SK-MEL-5 (cell line): ENCODE measurements at places on chromosomes 4 and X.

GRCh38 chr4:1359144-1359501 lies 12.1 kb downstream of the UVSSA start:
- no peak for DNase-seq

- no peak for DNase-seq
These were observed 86.6 kb downstream of the STK32B start for GRCh38 chr4:5137927-5138326.

DNA sequence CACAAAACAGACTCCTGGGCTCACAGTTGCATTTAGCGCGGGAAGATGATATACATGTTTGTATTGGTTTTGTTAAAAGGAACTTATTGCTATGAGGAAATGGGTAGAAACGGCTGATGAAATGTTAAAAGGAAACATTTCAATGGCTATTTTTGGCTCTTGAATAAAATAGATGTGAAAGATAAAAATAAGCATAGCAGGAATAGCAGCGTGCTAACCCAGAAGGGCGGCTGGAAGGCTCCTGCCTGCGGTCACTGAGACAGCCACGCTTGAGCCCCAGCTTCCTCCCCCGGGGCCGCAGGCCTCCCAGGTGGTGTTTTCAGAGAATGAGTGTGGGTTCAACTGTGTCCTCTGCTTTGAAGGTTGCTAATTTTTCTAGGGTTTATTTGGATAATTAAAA lies 35.0 kb upstream of the CLCN4 start:
- no peak for DNase-seq

DNA sequence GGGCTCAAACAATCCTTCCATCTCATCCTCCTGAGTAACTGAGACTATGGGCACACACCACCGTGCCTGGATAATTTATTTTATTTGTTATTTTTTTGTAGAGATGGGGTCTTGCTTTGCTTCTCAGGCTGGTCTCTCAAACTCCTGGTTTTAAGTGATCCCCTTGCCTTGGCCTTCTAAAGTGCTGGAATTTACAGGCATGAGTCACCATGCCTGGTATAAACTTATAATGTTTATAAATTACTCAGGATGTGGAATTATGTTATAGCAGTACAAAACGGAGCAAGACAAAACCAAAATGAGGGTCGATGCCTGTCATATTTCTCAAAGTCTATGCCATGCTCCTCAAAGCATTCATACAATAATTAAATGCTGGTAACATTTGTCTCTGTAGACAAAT lies 29.8 kb upstream of the TEX13C start:
- no peak for DNase-seq

DNA sequence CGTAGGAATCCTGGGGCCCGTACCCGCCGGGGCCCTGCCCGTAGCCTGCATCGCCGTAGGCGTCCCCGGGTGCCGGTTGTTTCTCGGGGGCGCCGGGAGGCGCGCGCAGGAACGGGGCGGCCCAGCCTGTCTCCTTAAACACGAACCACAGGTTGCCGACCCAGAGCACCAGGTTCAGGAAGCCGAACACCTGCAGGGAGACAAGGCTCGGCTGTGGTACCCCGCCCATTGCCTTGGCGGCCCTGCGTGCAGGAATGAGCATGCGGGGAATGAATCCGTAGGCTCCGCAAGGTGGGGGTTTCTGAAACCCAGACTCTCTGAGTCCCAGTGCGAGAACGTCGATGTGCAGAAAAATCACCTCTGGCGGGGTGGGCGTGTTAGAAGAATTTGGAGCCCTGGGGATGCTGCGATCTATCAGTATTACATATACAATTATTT lies 5.4 kb upstream of the PRICKLE3 start:
- DNase-seq = no peak

DNA sequence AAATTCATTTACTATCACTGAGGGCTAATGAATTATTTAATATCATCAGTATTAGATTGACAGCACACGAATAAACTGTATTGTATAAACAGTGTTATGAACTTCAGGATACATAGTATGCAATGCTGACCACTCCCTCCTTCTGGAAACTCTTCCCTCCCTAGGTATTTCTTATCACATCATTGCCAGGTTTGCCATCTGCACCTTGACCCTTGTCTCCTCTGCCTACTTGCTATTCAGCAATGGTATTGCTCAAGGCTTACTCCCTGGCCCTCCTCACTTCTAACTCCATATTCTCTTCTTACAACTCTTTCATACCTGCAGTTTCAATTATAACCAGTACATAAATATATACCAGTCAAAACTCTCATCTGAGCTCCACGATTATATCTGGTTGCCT lies 38.9 kb downstream of the ATP8A1 start:
- DNase-seq = no peak

DNA sequence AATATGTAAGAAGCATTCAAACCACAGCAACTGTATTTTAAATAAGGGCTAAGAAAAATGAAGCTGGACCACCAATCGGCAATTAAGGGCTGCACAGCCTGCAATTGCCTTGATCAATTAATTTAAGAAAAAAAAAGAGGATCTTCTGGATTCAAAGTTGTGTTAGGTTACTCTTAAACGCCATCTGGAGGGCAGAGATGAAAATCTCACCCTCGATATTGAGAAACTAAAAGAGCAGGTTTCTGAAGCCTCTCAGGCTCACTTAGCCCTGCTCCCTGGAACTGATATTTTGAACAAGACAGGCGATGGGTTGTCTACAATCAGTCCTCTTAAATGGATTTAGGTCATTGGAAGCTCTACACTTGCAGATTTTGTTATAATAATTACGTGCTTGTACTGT lies 579.4 kb downstream of the GRXCR1 start:
- DNase-seq = peak; percentile 16

DNA sequence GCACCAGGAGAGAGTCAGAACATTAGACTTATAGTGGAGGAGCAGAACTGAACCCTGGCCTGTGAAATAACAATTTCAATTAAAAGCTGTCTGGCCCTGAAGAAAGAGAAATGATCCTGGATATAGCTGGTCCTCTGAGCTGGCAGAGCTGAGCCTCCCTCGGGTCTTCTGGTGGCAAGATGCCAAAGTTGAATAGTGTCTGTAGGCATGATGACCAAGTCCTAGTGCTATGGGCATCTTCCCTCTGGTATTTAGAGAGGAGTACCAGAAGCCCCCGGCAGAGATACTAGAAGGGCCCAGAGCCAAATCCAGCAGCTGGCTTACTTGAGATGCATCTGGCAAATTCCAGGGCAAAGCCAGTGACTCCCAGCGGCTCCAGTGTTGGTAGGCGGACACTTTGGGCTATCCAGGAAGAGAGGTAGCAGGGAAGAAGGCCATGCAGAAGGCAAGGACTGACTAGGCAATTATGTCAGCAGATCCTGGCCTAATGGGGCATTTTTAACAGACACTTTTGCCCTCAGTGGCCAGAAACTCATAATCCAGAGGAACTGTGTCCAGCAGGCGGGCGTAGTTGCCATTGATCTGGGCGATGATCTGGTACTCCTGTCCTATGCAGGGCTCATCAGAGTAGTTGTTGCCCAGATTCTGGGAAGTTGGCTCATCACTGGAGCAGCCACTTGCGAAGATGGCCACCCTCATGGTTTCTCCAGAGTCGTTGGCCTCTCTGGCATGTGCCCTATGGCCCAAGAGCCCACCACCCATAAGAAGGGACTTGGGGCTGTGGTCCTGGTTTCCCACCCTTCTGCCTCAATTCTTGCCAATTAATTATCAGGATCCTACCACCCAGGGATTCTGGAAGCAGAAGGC lies 17.9 kb downstream of the VSIG4 start:
- no peak for DNase-seq

GRCh38 chr4:5366421-5366820 lies 315.1 kb downstream of the STK32B start:
- no peak for DNase-seq

DNA sequence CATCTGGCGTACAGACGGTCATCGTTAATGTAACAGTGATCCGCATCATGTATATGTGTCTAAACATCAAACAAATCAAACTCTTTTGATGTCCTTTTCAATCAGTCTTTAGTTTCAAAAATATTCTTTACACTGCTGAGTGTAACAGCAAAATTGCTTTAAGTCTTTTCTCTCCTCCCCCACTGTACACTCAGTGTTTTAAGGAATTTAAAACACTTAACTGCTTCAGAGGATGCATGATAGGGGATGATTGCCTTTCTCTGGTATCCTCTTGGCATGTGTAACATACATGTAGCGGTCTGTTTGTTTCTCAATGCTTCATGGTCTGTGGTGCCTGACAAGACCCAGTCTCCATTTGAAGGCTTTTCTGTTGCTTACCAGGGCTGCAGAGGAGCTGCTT lies 41.6 kb downstream of the LIMCH1 start:
- DNase-seq = no peak

DNA sequence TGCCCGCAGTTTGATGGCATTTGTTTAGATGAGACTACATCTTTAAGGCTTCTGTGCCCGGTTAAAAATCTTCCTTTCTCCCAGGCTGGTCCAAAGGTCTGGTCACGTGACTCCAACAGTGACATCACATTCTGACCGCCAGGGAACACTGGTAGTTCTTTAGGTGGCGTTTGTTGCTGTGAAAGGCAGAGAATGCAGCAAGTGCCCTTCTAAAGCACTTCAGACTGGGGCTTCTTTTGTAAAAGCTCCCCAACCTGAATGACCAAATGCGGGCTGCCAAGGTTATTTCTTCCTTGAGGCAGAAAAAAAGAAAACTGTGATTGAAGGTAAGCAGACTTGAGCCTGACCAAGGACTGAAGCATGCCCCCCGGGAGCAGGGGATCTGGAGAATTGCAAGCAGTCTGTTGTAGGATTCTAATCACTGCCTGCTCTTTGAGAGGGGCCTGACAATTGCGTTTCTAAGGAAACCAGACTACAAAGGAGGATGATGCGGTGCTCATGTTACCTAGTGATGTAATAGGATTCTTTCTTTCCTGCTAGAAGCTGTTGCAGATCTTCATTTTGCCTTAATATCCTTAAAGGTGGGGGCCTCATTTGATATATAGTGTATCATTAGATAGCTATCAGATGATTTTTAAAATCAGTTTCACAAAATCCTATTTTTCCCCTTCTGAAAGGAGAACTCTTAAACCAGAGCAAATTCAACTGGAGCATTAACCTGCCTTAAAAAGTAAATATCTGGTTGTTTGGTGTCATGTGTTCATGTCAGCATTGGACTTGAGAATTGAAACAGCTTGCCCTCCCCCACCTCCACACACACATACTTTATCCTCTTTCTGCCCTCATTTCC lies 133.1 kb downstream of the AKAP4 start:
- peak; percentile 19 for DNase-seq

GRCh38 chrX:40671126-40671525 lies 23.8 kb upstream of the CXorf38 start:
- DNase-seq = no peak

GRCh38 chr4:35934320-35934981 lies 309.9 kb downstream of the ARAP2 start:
- peak; percentile 53 for DNase-seq

- no peak for DNase-seq
These were observed 45.0 kb downstream of the CPZ start for GRCh38 chr4:8637456-8637984.

DNA sequence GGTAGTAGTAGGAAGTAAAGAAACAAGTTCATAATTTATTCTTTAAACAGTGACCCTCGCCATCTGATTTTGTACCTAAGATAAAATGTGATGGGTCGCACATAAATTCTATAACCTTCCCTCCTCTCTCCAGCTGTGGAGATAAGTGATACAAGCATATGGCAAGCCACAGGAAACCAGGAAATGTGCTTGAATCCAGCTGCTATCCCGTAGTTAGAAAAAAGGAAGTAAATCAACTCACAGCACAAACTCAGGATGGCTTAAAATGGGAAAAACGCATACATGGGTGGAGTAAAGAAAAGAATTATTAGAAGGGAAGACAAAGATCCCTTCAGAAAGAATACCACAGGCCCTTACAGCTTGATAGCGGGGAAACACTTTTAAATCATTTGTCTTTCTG lies 78.2 kb downstream of the ZNF827 start:
- no peak for DNase-seq

DNA sequence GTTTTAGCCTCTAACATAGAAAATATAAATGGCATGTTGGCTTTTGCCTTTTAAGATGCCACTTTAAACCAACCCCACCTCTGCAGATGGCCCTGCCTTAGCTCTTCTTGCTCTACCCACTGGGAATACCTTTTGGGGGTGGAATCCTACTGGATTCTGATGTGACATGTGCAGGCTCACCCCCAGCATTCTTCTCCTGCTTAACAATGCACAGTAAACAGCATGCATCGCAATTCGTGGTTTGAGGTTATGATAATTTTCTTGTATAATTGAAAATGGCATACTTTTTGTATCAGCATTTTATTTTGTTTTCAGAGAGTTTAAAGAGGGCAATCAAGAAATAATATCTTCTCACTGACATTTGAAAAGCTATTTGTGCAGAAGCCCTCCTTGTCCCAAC lies 167.9 kb downstream of the AREG start:
- no peak for DNase-seq

GRCh38 chr4:52843958-52844357 lies 18.2 kb upstream of the RASL11B start:
- no peak for DNase-seq

DNA sequence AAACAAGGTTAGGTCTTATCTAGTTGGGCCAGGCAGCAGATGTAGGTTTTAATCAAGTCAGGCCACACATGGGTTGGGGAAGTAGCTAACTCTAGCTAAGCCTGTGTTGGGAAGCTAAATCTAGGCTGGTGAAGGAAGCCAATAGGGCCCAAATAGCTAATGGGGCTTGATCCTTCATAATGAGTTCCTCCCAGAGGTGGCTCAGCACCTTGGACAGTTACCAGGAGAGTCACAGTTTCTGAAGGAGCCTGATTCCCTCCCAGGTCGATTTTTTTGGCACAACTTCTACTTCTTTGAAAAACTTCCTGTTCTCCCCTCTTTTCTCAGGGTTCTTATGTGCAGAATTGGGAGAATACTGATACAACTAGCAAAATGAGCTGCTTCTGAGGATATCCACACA lies 242.5 kb upstream of the PRPS2 start:
- DNase-seq = peak; percentile 29

GRCh38 chrX:20412871-20413486 lies 146.3 kb upstream of the RPS6KA3 start:
- DNase-seq = no peak

DNA sequence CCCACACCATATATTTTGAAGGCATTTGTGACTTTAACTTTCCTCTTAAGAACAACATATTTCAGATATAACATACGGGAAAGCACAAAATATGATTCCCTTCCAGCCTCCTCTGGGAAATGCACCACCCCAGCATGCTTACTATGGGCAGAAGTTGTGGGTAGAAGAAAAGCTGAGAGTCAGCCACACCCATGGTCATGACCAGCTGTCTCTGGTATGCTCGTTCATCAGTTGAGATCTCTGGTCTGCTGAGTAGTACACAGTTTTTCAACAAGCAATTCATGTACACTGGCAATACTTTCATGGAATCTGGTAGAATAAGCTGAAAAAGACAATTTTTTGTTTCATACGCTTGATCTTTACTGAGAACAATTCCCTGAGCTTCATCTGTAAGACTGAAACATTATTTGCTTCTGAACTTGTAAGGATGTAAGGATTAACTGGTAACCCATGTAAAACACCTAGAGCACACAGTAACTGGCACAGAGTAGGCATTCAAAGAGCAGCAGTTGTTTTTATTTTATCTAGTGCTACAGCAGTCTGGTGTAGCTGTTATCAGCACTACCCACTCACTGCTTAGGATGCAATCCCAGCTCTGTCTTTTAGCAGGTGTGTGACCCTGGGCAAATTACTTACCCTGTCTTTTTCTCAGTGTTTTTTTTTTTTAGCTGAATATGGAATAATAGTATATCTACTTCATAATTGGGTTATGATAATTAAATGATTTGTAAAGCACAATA lies 47.6 kb downstream of the METTL14 start:
- DNase-seq = no peak

- DNase-seq = no peak
These were observed 350.0 kb upstream of the CTSO start for GRCh38 chr4:156303708-156304107.

- DNase-seq = no peak
These were observed 325.0 kb downstream of the PDHA2 start for GRCh38 chr4:96164814-96165351.
